ENCODE measurements at places on chromosomes 5 and 9.

GRCh38 chr5:122419142-122419894, 107.3 kb downstream of the SNCAIP start:
- no peak for DNase-seq

GRCh38 chr5:131986161-131986912, 25.1 kb downstream of the ACSL6 start:
- DNase-seq, result no peak

- DNase-seq, result no peak
These were observed 382.1 kb downstream of the CDH18 start for GRCh38 chr5:19605846-19606407.

GRCh38 chr5:102937894-102938293, 182.0 kb downstream of the GIN1 start:
- DNase-seq, result no peak

DNA sequence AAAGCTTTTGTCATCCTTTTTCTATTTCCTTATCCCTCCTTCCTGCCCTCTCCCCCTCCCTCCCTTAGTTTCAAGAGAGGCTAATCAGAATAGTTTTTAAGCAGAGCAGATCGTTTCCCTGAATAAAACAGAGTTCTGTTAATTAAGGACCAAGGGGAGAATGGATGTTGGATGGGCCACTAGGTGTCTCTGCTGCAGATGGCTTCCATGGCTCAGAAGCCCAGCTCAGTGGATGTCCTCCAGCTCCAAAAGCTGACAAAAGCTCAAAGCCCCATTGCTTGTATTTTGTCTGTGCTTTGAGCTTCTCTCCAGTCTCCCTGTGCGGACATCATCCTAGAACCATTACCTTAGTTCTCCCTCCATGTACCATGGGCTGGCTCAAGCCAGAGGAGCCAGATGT, 21.0 kb upstream of the NPR3 start:
- no peak for DNase-seq

DNA sequence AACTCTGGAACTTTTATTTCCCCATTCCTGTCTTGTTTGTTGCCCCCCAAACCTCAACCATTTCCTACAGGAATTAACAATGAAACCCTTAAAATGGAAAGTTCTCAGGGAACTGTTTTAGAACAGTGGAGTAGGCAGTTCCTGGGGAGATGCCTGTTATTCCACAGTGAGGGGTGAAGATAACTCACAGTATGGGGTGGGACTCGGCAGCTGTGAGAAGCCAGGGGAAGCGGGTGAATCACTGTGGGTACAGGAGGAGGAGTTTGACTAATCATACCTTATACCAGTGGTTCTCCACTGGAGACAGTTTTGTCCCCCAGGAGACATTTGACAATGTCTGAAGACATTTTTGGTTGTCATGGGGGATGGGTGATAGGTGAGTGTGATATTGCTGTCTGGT, 36.9 kb upstream of the GLRA1 start:
- DNase-seq, result no peak

GRCh38 chr5:112710896-112711295, 26.8 kb upstream of the APC start:
- DNase-seq, result no peak

DNA sequence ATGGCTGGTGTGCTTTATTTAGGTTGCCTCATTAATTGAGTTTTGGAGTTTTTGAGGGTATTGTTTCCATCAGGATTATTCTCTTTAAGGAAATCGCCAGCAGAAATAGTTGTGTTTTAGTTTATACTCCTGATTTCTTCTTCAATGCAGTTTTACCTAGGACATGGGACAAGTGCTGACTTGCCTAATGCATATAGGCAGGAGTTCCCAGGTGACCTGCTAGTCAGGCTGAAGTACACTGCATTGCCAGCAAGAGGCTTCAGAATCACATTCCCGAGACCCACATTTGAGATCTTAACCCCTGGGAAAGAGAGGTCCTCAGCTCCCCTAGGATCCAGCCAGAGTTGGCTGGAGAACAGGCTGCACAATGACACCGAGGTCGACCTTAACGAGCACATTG, 1.5 kb upstream of the OR1N2 start:
- no peak for DNase-seq

GRCh38 chr5:179608131-179608581, 15.3 kb downstream of the HNRNPH1 start:
- DNase-seq, result no peak

DNA sequence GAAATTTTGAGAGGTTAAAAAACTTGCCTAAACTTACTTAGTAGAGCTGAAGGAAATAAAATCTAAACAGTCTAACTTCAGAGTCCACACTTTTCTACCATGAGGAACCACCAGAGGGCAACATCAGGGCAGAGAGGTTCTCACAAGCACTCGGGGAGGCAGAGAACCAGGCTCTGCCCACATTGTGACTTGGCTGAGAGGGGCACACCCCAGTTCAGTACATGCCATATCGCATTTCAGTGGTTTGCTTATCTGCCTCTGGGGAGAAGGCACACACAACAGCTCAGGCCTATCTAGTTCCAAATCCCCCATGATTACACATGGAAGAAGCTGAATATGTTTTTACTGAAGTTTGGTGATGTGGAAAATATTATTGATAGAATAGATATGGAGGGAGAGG, 49.2 kb downstream of the EQTN start:
- DNase-seq, result no peak

GRCh38 chr5:140822281-140822629, 842 bp downstream of the PCDHA5 start:
- DNase-seq, result no peak

DNA sequence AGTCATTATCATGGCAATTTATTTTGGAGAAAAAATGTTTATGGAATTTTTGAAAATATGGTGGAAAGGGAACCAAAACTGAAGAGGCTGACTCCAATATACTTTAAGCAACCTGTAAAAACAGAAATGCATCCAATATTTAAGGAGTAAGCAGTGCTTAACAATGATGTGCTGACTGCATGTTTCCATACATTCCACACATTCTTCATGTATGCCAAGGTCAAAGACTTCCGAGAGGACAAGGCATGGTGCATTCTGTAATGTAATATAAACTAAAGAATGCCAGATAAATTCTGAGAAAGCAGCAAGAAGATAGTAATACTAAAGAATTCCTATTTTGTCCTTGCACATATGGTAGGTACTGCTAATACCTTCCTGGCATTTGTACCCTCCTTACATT, 2015.9 kb upstream of the CDH9 start:
- DNase-seq, result no peak

GRCh38 chr9:91659529-91660495, 236.2 kb upstream of the NFIL3 start:
- no peak for DNase-seq

DNA sequence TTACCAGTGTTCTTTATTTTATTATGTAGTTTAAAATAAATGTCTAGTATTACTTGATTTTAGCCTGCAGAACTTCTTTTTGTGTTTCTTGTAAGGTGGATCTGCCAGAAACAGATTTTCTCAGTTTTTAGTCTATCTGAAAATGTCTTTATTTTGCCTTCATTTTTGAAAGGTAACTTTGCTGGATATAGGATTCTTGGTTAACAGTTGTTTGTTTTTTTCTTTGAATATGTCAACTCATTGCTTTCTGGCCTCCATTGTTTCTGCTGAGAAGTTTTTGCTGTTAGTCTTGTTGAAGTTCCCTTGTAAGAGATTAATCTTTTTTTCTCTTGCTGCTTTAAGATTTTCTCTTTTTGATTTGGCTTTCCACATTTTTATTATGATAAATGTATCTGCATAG, 75.5 kb downstream of the MTREX start:
- no peak for DNase-seq

DNA sequence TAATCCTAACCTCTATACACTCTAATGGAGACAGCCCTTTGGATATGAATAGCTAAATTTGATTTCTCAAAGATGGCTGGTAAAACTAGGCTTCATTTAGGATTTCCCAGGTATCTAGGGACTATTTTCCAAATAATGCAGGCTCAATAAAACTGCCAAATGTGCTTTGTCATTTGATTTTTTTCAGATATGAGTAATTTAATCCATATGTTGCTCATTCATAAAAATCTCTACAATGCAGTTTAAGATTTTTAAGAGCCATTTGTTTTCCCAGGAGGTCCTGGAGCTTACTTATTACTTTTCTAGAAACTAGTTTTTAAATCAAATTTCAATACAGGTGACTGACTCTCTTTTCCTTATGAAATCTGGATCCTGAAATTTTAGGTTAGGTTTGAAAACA, 349.3 kb upstream of the SLC24A2 start:
- no peak for DNase-seq

DNA sequence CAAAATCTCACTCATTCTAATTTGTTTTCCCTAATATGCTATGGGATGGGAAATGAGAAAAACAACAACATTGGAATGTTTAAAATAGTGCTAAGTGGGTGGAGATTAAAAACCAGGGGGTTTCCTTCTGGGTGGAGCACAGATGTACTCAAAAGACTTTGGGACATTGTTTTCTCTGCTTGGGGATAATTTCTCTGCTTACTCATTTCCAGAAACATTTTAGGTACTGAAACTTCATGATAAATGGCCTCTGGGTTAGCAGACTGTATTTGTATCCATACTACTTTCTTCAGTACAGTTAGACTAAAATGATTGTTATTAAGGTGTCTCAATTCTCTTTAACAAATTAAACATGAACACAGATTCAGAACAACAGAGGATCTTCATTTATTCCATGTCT, 17.4 kb downstream of the ELOVL7 start:
- DNase-seq, result no peak

GRCh38 chr5:181187500-181188213, 17.3 kb downstream of the TRIM7 start:
- no peak for DNase-seq

DNA sequence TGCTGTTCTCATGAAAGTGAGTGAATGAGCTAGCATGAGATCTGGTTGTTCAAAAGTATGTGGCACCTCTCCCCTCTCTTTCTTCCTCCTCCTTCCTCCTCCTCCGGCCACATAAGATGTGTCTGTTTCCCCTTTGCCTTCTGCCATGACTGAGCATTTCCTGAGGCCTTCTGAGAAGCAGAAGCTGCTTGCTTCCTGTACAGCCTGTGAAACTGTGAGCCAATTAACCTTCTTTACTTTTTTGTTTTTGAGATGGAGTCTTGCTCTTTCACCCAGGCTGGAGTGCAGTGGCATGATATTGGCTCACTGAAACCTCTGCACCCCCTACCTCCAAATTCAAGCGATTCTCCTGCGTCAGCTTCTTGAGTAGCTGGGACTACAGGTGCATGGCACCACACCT, 6.1 kb downstream of the S100Z start:
- no peak for DNase-seq

- no peak for DNase-seq
These were observed 355.1 kb downstream of the KCNN2 start for GRCh38 chr5:114716955-114717354.

DNA sequence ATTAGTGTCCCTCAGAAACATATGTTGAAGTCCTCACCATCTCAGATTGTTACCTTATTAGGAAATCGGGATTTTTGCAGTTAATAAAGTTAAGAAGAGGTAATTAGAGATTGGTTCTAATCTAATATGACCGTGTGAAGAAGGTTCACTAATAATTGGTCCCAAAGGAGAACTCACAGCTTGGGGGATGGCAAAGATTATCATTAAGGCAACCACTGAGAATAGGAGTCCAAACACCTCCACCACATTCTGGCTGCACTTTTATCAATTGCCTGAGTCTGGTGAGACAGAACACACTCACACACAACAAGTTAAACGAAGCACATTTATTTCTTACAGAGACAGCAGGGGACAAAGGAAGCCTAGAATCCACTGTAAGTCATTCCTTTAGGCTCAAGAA, 94.9 kb upstream of the PRDM9 start:
- DNase-seq, result no peak

GRCh38 chr9:114606597-114607207, 4.4 kb upstream of the TMEM268 start:
- no peak for DNase-seq

DNA sequence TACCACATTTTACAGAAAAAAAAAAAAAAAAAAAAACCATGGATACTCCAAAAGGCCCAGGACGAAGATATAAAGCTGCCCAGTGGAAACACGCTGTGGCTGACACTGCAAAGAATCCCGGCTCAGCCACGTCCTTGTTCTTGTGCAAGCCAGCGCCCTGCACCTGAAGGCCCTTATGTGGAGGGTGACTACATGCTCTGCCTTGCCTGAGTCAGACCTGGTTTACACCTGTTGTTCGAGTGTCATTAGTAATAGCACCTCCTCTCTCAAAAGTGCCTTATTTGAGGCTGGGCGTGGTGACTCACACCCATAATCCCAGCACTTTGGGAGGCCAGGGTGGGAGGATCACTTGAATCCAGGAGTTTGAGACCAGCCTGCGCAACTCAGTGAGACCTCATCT, 54.3 kb upstream of the ZSWIM6 start:
- DNase-seq, result no peak

GRCh38 chr5:172364773-172365172, 81.2 kb upstream of the UBTD2 start:
- peak; percentile 53 for DNase-seq

DNA sequence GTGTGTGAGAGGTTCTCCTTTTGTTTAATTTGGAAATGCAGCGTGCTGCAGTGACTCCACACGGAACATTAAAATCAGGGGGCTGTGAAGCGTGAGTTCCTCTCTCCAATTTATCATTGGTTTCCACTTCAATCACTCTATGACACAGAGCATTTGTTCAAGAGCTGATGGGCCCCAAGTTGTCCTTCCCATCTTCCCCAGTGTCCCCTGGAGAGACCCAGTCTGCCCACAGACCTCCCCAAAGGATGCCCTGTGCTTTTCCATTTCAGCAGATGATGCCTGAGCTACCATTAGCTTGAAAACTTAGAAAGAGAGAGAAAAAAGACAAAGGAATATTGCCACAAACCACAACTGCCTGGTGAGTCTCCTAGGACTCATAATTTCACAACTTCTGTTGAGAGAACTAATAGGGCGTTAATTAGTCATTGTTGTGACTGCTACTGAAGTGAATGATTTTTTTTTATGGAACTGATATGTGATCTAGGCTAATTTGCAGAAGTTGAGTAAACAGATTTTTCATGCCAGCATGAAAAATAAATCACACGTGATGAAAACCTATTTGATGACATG, 772.7 kb downstream of the SEMA5A start:
- DNase-seq, result no peak

DNA sequence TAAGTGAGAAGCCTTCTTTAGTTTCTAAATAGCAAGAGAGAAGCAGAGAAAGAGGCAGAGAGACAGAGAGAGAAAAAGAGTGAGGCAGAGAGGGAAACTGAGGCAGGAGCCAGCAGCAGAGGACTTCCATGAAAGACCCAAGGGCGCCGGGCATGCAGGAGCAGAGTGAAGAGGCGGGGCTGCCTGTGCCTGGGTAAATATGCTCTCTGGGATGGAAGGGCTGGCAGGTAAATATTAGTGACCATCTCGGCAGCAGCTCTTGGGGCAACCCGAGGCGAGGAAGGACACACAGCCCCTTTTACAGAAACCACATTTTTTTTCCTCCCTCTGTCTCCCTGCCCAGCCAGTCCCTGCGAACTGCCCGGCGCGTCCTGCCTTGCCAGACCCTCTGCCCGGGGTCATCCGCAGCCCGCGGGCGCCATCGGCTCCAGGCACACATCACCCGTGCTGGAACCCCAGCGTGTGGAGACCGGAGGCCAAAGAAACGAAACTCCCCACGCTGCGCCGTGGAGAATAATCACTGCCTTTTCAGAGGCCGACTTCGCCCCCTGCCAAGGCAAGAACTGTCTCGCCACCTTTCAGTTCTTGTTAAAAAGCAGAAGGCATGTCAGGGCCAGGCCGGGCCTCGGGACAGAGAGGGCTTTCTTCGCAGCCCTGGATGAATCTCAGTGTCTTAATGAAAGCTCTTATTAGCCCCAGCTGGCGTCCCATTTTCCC, 61.3 kb downstream of the BOD1 start:
- no peak for DNase-seq

All from C1 segment of cervical spinal cord (tissue), 14 donors.